Lower leg skin (tissue), 4 donors: ENCODE measurements at places on chromosomes 7 and 10.

DNA sequence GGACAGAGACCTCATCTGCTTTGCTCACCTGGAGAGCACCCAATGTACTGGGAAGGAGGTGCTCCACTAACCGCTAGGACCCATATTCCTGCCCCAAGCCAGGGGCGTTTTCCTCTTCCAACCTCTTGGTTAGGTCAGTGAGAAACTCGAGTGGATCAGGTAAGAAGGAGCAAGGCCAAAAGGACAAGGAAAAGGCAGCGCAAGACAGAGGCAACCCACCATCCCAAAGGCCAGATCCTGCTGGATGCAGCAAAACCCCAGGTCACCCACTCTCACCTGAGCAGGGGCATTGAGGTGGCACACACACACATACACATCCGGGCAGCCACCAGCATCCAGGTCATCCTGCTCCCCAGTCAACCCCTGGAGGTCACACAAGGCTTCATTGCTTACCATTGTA lies 105.1 kb downstream of the GRID1 start:
- peak; percentile 52 for DNase-seq

GRCh38 chr7:50768485-50769474 lies 13.9 kb downstream of the GRB10 start:
- no peak for DNase-seq

- no peak for DNase-seq
Measured at GRCh38 chr10:117743509-117743908, 201.0 kb downstream of the EMX2 start.

DNA sequence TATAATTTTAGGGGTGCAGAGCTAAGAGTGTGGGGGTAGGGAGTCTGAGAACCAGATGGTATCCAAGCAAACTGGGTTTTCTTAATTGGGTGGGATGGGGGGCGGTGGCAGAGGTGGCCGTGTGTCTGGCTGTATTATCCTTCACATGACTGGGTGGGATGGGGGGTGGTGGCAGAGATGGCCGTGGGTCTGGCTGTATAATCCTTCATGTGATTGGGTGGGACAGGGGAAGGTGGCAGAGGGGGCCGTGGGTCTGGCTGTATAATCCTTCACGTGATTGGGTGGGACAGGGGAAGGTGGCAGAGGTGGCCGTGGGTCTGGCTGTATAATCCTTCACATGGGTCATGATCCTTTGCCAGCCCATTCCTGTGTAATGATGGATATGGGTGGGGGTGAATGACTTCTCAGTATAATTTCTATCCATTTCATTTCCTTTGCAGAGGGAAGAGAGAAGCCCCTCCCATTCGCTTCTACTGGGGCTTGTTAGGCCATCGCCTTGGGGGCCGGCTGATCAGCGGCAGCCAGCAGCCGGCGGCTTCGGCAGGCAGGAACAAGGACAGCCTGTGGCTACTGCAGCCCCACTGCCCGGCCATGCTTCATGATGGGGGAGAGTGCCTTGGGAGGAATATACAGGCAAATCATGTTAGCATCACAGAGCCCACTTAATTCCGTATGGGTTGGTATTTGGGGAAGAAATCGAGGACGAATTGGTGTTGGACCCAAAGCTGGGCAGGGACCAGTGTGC lies 179.6 kb upstream of the MKI67 start:
- no peak for DNase-seq

- DNase-seq, result no peak
Measured at GRCh38 chr7:151366880-151367222, 25.2 kb downstream of the NUB1 start.

GRCh38 chr10:79981450-79982361 lies 32.8 kb upstream of the SFTPD start:
- DNase-seq, result peak; percentile 91

GRCh38 chr7:129493555-129493954 lies 8.8 kb upstream of the SMKR1 start:
- no peak for DNase-seq

- no peak for DNase-seq
Measured at GRCh38 chr7:47303014-47303694, 278.8 kb downstream of the TNS3 start.

DNA sequence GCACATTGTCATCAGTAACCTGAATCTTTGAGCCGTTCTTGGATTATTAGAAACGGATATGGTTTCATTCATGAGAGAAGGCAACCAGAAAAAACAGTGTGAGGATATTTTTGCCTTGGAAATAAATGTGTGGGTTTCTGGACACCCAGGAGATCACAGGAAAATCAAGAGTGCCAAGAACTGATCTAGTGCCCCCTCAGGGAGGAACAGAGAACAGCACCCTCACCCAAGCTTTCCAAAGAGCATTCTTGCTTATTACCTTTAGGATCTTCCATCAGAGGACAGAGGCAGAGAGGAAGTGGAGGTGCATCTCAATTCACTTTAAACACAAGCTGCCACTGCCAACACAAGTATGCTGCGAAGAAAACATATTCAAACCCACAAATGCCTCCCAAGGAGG lies 851.5 kb upstream of the COBL start:
- no peak for DNase-seq

DNA sequence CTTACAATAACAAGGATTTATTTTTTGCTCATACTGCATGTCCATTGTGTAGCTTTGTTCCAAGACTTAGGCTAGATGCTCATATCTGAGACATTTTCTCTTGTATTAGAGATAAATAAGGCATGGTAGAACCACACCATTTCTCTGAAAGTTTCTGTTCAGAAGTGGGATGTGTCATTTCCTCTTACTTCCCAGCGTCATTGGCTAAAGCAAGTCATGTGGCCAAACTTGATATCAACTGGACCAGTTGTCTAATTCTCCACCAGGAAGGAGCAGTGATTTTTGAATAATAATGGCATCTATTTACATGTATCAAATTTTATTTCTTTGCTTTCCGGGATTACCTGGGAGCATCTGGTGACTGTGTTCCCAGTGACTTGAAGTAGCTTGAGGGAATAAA lies 38.3 kb downstream of the AHCYL2 start:
- DNase-seq, result no peak

GRCh38 chr10:95560278-95561176 lies 644 bp downstream of the SORBS1 start:
- peak; percentile 90 for DNase-seq

DNA sequence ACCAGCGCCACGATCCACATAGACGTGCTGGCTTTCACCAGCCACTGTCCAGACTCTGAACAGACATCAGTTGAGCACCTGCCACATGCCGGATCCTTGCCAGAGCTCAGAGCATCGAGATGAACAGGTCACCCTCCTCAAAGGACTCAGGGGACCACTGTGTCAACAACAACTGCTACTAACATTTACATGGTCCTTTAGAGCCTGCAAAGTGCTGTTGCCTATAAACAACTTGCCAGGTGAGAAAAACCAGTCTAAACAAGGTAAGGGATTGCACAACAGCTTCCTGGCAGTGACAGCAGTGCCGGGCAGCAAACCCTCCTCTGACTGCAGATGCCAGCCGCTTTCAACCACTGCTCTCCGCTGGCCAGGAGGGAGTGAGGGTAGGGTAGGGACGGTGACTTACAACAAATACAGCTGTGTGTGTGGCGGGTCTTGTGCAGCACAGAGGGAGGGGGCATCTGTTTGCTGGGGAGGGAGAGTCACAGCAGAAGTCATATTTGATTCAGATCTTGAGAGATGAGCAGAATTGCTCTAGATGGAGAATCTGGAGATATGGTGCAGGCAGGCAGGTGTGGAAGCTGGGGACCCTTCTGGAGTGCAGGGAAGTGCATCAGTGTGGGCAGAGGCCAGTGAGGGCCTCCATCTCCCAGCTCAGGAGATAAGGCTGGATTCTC lies 32.8 kb upstream of the RHEB start:
- DNase-seq, result no peak

DNA sequence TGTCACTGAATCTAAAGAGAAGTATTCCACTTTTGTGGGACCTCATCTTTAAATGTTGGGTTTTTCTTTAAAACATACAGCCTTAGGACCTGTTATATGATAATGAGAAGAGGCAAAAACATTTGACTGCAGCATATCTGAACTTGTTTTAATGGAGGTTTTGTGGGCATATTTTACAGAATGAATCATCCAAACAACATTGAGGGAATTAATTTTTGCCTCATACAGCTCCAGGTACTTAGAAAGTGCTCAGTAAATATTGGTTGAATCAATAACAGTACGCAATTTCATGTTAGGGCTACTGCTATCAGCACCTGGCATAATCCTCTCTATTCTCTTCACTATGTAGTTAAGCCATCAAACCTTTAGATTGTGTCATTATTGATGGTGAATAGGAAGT lies 115.9 kb downstream of the MALRD1 start:
- DNase-seq, result no peak

GRCh38 chr10:92692080-92692671 lies 2.4 kb downstream of the HHEX start:
- DNase-seq, result no peak
